Hematopoietic multipotent progenitor cell (in vitro differentiated cells): ENCODE measurements at places on chromosomes 2 and 18.

DNA sequence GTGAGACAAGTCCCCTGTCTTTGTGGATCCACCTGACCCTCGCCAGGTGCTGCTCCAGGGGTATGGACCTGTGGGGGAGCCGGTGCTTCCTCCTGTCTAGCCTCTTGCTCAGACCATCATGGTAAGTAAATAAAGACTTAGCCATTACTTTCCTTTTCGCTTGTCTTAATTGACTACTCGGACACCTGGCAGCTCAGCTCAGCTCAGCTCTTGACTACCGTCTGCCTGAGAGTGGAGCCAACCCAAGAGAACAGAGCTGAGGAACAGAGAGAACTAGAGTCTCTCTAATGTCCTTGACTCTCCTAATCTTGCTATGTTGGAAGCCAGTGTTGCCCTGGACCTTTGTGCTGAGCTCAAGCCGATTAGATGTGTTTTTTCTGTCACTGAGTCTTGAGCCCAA lies 170.3 kb upstream of the CXCR4 start:
- no peak for DNase-seq

DNA sequence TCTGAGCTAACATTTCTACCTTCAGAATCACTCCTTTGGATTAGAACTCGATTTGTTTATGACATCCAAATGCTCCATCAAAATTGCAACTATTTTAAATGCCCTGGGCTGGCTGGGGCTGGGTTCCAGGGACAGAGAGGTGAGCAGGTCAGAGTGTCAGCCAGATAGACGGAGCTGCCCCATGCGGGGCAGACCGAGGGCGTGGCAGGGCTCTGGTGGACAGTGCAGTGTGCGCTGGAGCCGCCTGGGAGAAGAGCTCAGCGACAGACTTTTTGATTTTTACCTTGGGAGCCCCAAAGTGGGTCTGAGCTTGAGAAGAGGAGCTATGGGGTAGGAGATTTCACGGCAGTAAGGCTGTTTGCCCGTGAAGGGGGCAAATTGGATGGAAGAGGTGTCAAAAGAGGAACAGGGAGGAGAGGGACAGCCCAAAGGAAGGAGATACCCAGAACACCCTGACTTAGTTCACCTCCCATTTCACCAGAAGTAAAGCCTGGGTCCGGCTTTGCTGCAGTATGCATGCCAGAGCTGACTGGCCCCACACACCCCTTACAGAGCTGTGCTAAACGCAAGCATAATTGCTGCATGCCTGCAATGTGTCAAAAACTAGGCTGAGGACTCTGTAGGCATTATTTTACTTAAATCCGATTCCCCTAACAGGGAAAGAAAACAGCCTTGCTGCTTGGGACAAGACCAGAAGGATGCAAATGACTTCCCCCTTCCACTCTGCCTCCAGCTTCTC lies 33.7 kb downstream of the EN1 start:
- DNase-seq = no peak

- DNase-seq = no peak
Measured at GRCh38 chr2:1744446-1745170, at the start of gene PXDN. Gene PXDN, minus strand, starts transcription at chr2:1744515. Its CDS starts 60 bp downstream, at chr2:1744455.

DNA sequence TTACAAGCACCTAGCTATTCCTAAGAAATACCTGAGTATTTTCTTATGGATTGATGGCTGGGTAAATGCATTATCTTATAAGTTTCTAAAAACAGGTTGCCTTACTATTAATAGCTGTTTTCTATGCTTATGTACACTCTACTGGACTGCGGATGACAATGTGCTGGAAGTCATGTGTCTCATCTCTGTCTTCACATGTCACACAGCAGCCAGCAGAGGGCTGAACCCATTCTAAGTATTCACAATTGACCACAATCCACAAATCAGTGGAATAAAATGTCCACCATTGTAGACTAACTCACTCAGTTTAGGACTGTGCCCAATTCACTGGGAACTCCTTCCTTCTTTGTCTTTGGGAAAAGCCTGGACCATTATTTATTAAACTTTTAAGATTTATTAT lies 371.2 kb downstream of the INSIG2 start:
- no peak for DNase-seq

DNA sequence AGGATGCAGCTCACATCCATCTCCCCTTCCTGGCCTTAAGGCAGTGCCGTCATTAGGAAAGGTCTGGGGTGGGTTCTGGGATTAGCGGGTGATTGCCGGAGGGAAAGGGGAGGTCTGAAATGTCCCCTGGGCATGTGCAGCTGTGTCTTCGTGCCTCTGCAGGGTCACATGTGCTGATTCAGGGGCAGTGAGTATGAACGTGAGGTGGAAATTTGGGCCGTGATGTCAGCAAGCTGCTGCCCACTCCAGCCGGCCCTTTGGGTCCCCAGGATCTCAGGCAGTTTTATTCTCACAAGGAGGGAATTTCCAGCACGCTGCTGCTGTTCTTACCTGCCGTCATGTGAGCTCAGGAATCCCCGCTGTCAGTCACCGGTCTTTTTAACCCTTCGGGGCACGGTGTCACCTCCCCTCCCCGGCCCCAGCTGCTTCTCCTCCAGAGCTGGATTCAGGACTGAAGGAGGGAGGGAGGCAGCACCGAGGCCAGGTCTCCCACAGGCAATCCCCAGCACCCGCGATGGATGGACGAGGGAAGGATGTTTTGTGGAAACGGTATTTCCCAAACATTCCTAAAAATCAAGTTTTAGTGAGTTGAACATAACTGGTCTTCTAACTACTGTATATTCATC lies 23.5 kb downstream of the GPR35 start:
- no peak for DNase-seq

GRCh38 chr2:157808421-157808820 lies 67.7 kb downstream of the ACVR1 start:
- no peak for DNase-seq

- DNase-seq = peak; percentile 20
Measured at GRCh38 chr18:47151439-47151838, 1.1 kb upstream of the HDHD2 start.

GRCh38 chr2:240926516-240927389 lies 20.6 kb downstream of the CROCC2 start:
- no peak for DNase-seq

- no peak for DNase-seq
Measured at GRCh38 chr18:61475931-61476330, 142.7 kb downstream of the CDH20 start.

DNA sequence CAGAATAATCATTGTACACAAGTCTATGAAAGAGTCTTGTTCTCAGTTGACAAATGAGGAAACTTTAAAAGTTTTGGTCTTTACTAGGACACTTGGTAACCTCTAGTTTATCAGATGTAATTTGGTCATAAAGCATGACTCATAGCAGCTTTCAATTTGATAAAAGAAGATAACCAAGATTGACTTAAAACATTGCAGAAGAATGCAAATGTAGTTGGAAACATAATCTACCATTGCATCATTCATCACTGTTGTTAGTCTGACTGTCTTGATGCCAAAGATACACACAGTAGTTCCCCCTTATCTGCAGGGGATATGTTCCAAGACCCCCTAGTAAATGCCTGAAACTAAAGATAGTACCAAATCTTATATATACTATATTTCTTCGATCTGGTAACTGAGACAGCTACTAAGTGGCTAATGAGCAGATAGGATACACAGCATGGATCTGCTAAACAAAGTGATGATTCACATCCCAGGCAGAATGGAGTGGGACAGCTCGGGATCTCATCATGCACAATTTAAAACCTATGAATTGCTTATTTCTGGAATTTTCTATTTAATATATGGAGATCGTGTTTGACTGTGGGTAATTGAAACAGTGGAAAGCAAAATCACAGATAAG lies 131.4 kb upstream of the CCDC68 start:
- no peak for DNase-seq

- no peak for DNase-seq
Measured at GRCh38 chr2:145221032-145221431, 701.1 kb upstream of the ZEB2 start.

DNA sequence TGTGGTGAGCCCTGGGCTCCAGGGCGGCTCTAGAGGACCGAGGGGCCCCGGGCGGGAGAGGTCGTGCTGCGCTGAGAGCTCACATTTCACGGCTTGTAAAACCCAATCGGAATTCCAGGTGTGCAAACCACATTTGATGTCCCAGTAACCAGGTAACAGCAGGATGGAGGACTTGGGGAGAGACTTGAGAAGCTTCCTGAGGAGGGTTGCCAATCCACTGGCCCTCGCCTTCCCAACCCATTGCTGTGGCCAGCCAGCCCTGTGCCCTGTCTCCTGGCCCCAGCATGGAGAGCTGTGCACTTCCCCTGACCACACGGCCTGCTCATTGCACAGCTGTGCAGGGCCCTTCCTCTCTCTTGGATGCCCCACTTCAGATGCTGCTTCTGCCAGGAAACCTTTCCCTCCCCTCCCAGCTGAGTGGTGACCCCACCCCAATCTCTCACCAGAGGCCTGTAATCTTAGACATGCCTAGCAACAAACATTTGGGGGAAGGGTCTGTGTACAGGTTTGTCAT lies 39.6 kb downstream of the ASB1 start:
- DNase-seq = no peak

GRCh38 chr2:100967716-100968115 lies 34.4 kb upstream of the RPL31 start:
- DNase-seq = no peak

DNA sequence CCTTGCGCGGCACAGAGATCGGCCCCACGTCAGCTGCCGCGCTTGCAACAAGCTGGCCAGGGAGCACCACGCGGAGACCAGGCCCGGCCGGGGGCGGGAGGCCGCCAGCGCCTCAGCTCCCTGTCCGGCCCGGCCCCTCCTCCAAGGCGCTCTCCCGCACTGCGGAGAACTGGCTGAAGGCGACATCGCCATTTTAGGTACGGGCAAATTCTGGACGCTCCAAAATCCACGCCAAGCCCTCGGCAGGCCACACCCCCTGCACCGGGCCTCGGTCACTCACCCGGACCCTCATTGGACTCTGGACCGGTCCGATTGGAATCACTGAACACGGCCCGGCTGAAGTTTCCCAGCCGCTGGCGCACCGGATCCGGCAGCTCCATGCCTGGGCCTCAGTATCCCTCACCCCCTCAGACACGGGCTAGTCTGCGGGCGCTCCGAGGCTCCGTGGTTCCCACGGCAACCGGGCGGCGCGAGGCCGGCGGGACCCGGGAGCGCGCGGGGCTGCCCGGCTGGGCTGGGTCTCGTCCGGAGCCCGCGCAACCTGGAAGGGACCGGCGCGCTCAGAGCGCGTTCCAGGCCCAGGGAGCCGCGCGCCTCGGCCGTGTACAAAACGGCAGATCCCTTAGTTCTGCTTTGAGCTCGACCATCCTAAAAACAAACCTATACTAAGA lies at the start of gene TMEM17:
TSS of gene TMEM17 (minus strand) at position 446 of the 671 bp plus-strand sequence. CDS start at position 380, 66 bp downstream.
- peak; percentile 81 for DNase-seq

DNA sequence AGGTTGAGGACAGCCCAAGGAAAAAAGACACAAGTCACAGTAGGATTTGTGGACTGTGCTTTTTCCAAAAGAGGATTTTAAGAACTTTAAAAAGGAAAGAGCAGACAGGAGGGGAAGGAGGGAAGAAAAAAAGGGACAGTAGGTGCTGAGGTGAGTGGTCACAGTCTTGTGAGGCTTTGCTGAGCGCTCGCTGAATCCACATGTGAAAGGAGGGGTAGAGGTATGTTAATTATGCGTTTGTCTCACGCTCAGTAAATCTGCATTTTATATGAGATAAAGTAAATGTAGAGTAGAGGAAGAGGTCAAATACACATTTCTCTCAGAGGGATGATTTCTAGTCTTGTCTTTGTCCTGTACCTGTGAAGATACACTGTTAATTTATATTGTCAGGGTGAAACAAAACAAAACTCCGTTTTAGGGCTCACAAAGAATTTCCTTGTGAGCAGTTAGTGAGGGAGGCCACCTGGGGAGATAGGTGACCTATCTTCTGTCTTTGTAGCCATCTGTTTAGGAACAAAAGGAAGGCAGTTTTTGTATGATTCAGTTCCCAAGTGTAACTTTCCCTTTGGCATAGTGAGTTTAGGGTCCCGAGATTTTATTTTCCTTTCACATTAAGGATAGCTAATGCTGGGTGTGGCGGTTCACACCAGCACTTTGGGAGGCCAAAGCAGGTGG lies 25.3 kb downstream of the GNAL start:
- DNase-seq = no peak

- DNase-seq = no peak
Measured at GRCh38 chr18:55405475-55405874, 182.5 kb downstream of the TCF4 start.

DNA sequence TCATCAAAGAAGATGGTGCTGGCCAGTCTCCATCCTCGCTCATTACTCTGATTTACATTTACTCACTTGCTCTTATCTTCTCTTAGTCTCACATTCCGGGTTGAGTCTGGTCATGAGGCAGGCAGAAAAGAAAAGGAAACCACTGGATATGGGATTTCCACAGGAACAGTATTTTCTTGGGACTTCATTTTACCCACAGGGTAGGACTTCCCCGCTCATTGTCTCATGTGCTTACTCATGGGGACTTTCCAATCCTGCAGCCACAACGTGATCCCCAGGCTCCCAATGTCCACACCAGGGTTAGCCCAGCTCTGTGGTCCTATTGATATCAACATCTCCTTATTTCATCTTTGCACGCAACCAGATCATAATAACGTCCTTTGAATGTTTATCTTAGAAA lies 373.8 kb downstream of the TMEM182 start:
- DNase-seq = no peak

DNA sequence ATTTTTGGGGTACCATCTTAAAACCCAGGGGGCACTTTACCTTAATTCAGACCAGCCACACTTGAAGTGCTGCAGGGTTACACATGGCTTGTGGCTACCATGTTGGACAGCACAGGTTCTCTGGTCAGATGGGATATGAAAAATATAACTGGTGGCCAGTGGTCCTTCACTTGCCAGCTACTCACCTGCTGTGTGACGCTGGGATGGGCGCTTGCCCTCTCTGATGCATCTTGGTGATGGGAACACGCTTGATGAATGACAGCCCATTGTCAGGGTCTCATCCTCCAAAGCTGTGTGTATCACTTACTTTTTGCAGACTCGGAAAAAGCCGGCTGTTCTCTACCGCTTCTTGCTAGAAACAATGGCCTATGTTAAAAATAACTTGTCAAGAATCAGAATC lies 22.5 kb downstream of the HJURP start:
- no peak for DNase-seq

DNA sequence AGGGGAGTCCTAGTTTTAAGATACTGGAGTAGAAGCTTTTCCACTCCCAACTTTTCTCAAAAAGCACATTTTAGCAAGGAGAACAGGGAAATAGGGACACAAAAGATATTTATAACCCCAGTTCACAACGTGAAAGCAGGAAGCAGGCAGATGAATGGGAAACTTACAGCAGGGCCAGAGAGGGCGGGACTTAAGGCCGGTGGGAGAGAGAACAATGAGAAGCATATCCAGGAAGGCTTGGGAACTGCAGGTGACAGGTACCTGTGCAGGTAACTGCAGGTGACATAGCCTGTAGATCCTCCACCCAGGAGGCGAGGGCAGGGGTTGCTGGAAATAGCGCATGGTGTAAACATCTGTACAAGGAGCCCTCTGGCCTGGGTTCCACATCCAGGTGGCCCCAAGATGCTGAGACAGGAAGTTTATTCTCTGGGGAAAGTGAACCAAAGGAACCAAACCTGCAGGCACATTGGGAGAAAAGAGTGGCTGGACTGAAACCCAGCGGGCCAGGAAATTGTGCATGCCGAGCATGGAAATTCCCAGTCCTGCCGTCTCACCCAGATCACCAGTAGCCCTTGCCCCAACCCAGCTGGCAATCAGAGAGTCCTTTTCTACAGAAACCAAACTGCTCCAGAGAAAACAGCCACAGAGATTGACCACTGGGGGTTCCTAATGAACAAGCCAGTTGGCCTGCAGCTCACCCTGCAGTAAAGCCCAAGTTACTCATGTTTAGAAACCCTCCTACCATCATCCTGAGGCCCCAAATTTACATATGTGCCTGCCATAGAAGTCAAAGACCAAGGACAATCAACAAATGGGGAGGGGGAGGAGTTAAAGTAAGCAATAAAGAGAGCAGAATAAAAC lies 24.3 kb upstream of the COL6A3 start:
- DNase-seq = no peak

GRCh38 chr2:197137231-197137630 lies 173.3 kb downstream of the ANKRD44 start:
- DNase-seq = no peak
